ENCODE measurements at places on chromosomes 5 and 9. TPM values are rescaled to one million over a fixed set of nuclear protein-coding genes. Genes with fewer than 3 reads are reported as not detected.
A peak's percentile ranks its signal among the peaks of the same experiment; 100 is the strongest.

DNA sequence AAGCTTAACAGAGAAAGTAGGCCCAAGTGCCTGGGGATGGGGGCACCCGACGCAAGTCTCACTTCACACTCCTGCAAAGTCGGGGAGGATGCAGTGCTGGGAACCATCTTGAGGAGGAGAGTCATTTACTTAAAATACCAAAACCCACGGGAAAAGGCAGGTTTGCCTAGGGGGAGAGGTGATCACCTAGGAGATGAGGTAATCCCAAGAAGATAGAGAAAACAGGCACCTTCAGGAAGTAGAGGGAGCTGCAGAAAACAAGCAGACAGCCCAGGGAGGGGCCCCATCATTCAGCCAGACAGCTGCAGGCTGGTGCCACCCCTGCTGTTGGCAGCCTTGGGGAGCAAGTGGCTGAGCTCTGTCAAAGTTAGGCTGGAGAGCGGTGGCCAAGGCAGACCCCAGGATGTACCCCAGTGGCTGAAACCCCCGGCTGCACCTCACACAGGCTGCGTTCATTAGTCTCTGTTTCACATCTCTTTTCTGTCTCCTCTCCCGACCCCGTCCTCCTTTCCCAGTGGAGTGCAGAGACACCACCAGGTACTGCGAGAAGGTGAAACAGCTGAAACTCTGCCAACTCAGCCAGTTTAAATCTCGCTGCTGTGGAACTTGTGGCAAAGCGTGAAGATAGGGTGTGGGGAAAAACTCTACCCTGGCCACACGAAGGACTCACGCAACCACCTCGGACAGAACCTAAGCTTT is 124.9 kb downstream of the SAXO1 start:
- DNase-seq, result no peak

DNA sequence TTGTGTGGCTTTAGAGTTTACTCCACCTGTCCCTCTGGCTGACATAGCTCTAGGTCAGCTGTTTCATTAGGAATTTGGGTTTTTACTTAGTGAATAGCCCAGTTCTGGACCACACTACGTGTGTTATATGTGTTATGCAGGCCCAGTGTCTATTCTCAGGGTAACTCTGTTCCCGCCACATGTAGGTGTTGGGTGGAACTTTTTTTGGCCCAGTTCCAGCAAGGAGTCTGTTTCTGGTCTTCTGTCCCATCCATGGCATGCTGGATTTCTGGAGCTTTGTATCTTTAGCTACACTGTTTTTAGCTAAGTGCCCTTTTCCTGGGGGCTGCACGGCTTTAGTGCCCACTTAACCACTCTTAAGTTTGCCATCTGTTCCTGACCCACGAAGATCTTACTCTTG is 15.5 kb downstream of the RMI1 start:
- no peak for DNase-seq

DNA sequence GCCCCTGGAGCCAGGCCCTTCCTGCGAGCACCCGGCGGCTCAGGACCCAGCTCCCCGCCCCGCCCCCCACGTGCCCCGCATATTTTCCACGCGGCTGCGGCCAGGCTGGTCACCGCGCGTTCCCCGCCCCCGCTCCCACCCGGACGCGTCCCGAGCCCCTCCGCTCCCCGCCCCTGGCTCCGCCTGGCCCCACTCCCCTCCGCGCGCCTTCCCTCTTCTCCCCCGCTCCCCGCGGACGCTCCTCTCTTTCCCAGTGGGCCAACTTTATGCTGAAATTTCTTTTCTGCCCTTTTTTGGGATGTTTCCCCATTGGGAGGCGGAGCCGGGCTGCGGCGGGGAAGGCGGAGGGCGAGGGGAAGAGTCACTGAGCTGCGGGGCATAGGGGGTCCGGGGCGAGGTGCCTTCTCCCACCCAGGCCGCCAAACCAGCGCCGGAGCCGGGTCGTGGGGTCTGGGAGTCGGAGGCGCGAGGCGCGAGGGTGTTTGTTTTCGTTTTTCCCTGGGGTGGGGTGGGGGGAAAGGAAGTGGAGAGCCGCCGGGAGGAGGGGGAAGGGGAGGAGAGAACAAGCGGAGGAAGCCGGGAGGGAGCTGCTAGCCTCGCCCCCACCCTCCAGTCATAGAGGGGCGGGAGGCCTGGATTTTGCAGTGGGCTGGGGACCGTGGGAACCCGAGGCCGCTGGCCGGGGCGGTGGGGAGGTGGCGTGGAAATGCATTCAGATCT is 1.0 kb upstream of the TPM2 start:
- DNase-seq, result peak; percentile 43

DNA sequence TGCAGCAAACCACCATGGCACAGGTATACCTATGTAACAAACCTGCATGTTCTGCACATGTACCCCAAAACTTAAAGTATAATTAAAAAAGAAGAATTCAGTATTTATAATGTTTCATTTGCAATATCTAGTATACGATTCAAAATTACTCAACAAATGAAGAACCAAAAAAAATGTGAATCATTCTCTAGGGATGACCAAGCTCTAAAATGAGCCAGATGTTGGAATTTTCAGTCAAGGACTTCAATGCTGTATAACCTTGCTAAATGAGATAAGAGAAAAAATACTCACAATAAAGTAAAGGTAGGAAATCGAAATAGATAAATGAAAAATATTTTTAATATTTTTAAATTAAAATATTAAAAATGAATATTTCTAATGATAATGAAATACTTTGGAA is 108.7 kb upstream of the ADRA1B start:
- no peak for DNase-seq

DNA sequence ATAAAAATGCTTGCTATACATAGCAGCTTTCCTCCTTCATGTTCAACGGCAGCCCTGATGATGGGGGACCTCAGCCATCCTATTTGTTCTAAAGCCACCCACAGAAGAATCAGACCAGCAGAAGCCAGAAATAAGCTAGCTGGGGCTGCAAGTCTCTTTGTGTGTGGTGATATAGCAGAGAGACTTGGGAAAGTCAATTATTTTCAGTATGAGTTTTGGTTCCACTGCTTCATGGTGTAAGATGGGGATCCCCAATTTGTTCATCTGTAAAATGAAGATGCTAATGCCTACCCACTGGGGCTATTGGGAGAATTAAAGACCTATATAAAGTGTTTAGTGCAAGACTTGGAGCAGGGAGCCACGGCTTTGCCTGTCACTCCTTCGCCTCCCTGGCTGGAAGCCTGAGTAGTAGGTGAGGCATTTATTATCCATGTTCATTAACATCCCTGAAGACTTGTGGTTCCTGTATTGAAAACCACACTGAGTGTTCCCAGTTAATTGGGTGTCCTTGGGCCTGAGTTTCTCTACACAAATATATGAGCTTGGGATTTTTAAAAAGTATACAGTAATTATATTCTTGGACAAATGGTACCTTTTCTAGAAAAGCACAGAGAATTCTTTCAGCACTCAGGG is 210.1 kb upstream of the SLC24A2 start:
- DNase-seq, result no peak

- DNase-seq, result no peak
Measured at GRCh38 chr5:143297756-143298155, 105.7 kb downstream of the NR3C1 start.

PCDHB12 gene
- 0.71 TPM for polyA plus RNA-seq

Measured in small intestine (tissue), 16 donors.